ENCODE measurements at places on chromosomes 7 and 10.
A peak's percentile ranks its signal among the peaks of the same experiment; 100 is the strongest.

DNA sequence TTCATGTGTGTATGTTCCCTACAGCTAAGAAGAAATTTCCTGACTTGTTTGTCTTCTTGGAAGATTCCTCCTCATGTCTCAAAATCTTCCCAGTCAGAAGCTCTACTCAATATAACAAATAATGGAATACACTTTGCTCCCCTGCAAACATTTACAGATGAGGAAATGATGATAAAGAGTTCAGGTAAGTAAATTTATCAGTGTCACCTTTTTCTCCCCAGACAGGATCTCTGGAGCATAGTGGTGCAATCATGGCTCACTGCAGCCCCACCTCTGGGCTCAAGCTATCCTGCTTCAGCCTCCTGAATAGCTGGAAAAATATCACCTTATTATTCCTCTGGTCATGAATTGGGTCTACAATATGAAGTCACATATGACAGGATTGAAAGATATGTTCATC, 25.5 kb downstream of the ACADSB start:
- DNase-seq: no peak

- no peak for DNase-seq
Observed at GRCh38 chr10:108413954-108414353, 1249.4 kb upstream of the SORCS1 start.

DNA sequence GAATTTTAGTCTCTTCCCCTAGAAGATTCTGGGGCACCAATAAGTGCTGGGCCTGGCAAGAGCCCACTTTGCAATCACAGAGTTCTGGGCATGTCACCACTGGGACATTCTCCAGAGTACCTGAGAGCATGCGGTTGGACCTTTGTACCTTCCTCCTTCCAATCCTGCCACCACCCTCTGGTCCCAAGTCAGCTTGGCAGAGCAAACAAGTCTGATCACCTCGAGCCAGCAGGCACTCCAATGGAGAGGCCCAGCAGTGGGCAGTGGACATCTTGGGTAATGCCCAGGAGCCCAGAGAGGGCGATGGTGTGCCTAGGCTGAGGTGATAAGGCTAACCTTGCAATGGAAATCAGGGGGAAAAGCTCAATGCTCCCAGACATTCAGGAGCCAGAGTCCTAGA, 43.4 kb downstream of the SH3PXD2A start:
- peak; percentile 90 for DNase-seq

DNA sequence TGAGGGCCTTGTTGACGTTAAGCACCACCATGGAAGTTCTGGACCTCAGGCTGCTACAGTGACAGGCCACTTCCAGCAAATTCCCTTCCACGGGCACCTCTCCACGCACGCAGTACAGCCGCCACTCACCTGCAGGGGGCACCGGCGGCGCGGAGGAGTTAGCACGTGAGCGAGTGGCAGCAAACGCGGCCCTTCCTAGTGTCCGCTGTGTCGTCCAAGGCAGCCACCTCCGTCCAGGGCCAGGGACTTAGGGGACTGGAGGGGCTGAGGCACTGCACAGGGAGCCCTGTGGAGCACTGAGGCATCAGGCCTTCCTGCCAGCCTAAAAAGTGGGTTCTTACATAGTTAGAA, 164.4 kb downstream of the SVIL start:
- DNase-seq: no peak
